ENCODE measurements at places on chromosomes 4 and X. TPM values are rescaled to one million over a fixed set of nuclear protein-coding genes. Genes with fewer than 3 reads are reported as not detected.

Gene SMPX
- not detected for total RNA-seq

Gene GYG2
- 6.1 TPM for total RNA-seq

Gene CLDN22
- not detected for total RNA-seq

Gene HSFX4
- total RNA-seq, result not detected

Gene VCX3B
- not detected for total RNA-seq

Gene ASMT
- 0.25 TPM for total RNA-seq

Gene MAGEA2B
- total RNA-seq, result not detected

Gene ADAMTS3
- 14.8 TPM for total RNA-seq

Gene HMGB3
- total RNA-seq, result 41.6 TPM

Gene SSX2B
- total RNA-seq, result not detected

Gene BEND2
- under 0.01 TPM for total RNA-seq

Gene F9
- total RNA-seq, result not detected

Gene MAGED4
- 119 TPM for total RNA-seq

Gene GAB3
- total RNA-seq, result 0.74 TPM

Gene WDR45
- total RNA-seq, result 16.0 TPM

Gene IL9R
- total RNA-seq, result 0.25 TPM

Gene KLF8
- 19.4 TPM for total RNA-seq

Gene ARHGAP6
- total RNA-seq, result 2.0 TPM

Gene AMBN
- 0.25 TPM for total RNA-seq

Gene SUPT20HL2
- not detected for total RNA-seq

Gene ZCCHC18
- total RNA-seq, result 21.6 TPM

Gene ATP2B3
- 7.1 TPM for total RNA-seq

Gene JAKMIP1
- total RNA-seq, result 22.9 TPM

Gene MAGED1
- total RNA-seq, result 122 TPM

Gene USP53
- total RNA-seq, result 10.1 TPM

Gene TXK
- 0.98 TPM for total RNA-seq

Gene SLC9B1
- total RNA-seq, result 6.4 TPM

Gene PAGE1
- total RNA-seq, result 0.49 TPM

Gene ZNF518B
- total RNA-seq, result 60.5 TPM

Gene RNF212
- total RNA-seq, result 0.49 TPM

Gene CYSLTR1
- 0.74 TPM for total RNA-seq

Gene TMPRSS11F
- not detected for total RNA-seq

Gene TMPRSS11D
- total RNA-seq, result not detected

Gene CXCL3
- not detected for total RNA-seq

Gene RPS6KA6
- 18.2 TPM for total RNA-seq

Gene SYNPO2
- total RNA-seq, result 3.0 TPM

Gene PABPC4L
- 0.74 TPM for total RNA-seq

Gene NEK1
- 24.8 TPM for total RNA-seq

Gene HELT
- total RNA-seq, result not detected

All from temporal lobe (tissue), 4 donors.